ENCODE measurements at places on chromosomes 1 and 21.

DNA sequence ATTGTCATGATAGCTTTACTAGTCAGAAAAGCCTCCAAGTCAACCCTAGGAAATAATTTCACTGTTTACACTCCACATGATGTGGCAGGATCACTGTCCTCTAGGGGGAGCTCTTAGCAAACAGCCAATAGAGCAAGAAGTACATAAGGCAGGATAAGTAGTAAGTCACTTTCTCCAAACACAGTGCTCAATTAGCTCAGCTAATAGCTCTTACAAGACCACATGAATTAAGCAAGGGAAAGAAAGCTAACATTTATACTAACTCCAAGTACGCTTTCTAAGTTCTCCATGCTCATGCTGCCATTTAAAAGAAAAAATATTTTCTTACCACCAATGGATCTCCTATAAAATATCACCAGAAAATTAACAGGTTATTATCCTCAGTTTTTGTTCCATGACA, 66.9 kb upstream of the LRIF1 start:
- DNase-seq = peak; percentile 77

DNA sequence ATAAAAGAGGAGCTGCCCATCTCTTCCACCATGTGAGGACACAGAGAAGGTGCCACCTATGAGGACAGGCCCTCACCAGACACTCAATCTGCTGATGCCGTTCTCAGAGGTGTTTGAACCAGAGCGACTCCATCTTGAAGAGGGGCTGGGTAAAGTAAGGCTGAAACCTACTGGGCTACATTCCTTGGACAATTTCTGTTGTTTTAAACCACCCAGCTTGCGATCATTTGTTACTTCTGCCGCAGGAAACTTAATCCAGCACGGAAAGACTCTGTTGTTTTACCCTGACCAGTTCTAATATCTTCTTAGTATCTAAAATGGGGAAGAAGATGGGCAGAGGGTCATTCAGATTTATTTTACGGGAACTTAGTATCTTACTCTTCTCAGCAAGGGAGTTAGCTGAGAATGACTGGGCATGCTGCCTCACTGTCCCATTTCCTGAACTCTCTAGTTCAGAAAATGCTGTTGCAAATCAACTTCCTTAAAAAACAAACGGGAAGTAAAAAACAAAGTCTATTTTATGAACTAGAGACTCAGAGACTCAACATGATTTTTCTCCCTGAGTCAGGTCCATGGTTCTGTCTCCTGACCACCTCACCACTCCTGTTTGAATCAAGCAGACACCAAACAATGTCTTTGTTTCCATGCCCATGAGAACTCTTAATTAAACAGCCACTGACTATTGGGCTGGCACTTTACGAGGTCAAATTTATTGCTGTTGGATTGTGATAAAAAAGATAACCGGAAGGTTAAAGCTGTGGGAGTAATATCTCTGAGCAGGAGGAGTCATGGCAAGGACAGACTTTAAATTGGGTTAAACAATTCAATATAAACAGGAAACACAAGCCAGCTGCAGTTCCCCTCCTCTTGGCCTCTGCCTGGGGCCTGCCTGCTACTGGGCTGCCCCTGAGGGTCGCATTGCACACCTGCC, 23.8 kb upstream of the IFNAR1 start:
- DNase-seq = peak; percentile 12

- DNase-seq = no peak
These were observed 1.8 kb upstream of the ZBTB48 start for GRCh38 chr1:6577831-6578525.

GRCh38 chr1:226977643-226978431, 37.7 kb downstream of the COQ8A start:
- no peak for DNase-seq

DNA sequence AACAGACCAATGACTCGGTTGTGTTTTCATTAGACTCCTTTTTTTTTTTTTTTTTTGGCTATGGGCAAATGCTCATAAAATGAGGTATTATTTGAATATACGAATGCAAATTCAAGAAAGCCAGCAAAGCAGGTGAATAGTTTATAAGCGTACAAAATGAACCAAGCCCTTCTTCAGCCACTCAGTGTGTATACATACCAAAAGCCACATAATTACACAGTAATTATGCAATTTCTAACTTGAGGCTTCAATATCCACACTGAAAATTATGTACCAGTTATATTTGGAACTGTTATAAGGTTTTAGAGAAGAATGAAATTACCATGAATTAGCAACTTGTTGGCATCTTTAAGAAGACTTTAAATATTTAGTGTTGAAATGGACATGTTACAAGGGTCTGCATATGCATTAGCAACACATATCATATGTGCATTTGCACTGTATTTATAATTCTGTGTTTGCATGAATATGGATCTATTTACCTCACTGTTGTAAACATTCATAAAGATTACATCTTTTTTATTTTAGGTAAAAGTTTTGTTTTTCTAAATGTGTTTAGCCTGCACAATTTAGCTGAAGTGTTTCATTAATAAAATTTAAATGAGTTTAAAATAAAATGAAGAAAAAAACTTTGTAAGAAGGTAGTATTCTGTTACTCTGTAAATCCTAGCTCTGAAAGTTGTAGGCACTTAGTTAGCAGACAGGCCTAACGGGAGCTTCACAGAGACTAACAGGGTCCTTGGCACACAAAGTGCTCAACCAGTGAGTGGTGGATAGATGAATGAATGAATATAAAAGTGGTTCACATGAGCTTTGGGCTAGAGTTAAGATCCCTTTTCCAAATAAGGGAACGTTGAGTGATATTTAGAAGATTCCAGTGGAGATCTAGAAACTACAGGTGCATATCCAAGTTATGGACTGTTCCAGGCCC, 241.0 kb upstream of the NFIA start:
- no peak for DNase-seq

DNA sequence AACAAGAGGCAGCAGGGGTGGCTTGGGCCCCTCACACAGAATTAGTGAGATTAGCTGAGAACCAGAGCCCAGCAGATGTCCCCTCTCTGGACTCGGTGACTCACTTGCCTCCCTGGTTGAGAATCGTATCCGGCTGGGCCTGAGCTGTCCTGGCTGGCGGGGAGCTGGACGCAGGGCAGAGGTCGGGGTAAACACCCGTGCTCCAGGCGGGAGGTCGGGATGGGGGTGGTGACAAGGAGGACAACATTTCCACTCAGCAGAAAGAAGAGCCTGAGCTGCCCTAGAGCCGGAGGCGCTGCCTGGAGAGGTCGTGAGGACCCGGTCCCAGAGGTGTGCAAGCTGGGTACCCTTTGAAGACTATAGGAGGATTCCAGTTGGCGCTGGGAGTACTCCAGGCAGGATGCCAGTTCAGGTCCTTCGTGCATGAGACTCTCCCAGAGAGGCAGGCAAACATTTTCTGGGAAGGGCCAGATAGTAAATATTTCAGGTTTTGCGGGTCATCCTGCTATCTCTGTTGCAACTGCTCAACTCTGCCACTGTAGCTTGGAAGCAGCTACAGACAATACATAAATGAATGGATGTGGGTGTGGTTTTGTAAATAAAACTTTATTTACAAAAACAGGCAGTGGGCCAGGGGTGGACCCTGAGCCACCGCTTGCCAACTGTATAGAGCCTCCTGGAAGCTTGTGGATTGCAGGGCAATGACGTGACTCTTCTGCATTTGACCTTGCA, 116.8 kb upstream of the WNT4 start:
- DNase-seq = no peak

- no peak for DNase-seq
These were observed 210.2 kb downstream of the APP start for GRCh38 chr21:25960402-25960801.

GRCh38 chr1:170749959-170750358, 86.0 kb downstream of the PRRX1 start:
- no peak for DNase-seq

GRCh38 chr21:32957545-32957944, 68.2 kb upstream of the OLIG2 start:
- DNase-seq = no peak

- DNase-seq = peak; percentile 75
These were observed 5.8 kb downstream of the PERM1 start for GRCh38 chr1:975896-976683.

DNA sequence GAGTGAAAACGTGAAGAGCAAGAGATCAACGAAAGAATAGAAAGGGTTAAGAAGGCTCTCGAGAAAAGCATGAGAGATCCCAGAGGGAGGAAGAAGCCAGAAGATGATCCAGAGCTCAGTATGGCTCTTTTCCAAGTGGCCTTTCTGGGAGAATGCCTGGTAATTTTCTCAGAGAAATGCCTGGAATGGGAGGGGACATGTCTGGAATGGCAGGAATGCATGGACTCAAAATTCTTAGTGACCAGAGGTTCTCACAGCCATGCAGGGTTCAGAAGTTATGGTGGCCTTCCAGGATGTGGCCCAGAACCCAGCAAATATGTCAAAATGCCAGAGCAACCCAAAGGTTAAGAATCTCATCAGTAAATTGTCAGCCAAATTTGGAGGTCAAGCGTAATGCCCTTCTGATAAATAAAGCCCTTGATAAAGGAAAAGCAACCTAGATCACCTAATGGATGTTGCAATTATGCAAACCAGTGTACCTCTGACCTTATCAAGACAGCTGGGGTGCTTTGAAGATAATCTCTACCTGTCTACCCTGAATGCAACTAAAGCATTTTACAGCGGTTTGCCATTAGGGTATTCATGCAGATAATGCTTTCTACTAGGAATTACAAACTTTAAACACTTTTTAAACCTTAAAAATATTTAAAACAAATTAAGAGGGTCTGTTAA, 53.1 kb downstream of the NBPF6 start:
- no peak for DNase-seq

GRCh38 chr1:208069317-208069716, 158.4 kb upstream of the CD34 start:
- no peak for DNase-seq

DNA sequence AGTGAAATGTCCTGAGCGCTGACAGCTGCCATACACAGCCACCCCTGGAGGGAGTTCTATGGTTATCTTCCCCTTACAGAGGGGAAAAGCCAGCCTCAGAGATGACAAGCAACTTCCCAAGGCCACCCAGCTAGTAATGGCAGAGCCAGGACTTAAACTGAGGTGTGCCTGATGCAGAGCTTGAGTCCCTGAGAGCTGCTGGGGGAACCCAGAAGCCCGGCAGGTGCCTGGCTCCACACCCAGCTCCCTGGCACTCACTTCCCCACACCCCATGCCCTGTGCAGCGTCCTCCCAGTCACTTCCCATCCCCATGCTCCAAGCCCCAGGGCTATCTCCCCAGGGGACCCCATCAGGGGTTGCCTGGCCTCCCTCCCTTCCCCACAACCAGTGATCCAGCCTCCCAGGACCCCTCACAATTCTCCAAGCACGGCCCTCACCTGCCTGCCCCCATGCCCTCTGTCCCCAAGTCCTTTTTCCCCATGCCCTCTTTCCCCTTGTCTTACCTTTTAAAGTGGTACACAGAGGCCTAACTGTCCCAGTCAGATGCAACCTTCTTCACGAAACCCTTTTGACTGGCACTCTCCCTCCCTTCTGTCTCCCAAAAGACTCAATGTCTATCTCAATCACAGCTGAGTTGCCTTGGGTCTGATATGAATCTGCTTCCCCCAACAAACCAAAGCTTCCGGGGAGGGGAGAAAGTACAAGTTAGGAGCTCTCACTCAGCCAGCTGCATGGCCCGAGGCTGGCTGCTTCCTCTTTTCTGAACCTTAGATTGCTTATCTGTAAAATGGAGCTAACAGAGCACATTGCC, 39.8 kb upstream of the LRP8 start:
- peak; percentile 46 for DNase-seq

- peak; percentile 18 for DNase-seq
These were observed 151.1 kb downstream of the ZNF281 start for GRCh38 chr1:200258447-200259375.

DNA sequence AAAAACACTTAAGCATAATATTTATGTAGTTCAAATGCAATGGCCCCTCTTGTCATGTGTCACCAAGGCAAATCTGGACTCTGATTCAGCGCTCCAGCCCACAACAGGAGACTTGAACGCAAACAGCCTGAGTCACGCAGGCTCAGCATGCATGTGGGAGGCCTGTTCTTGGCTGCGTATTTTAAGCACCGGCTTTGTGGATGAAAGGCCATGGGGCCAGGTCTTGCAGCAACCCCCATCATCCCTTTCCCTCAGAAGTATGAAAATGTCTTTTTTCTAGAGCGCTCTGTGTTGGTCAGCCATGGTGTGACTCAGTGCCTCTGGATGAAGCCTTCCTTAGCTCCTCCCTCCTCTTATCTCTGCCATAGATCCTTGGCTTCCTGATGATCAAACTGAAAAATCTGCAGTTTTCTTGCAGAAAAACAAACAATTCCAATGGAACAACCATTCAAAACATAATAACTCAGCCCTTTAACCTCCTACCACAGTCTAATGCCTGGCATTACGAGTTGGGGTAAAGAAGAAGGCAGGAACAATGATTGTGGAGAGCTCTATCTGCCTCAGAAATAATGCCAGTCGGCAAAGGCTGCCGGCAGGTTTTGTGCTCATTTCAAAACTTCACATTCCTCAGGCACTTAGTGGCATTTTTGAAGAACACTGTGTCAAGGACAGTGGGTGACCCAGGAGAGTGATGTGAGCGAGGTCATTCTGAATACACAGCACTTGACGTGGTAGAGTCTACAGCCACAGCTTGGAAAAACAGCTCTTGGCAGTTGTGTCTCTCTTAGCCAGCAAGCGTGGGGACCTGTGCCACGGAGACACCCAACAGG, 167.5 kb downstream of the CLIC6 start:
- no peak for DNase-seq

GRCh38 chr1:27005648-27006496, 6.8 kb downstream of the TENT5B start:
- DNase-seq = no peak

- no peak for DNase-seq
These were observed 41.0 kb downstream of the SLAMF6 start for GRCh38 chr1:160481979-160482596.

- DNase-seq = peak; percentile 8
These were observed 52.9 kb downstream of the KCNC4 start for GRCh38 chr1:110262846-110263631.
